NCI-H187 treated with DMSO at 0.1 percent for 48 hours (cell line): ENCODE measurements at places on chromosomes 1 and 21.

DNA sequence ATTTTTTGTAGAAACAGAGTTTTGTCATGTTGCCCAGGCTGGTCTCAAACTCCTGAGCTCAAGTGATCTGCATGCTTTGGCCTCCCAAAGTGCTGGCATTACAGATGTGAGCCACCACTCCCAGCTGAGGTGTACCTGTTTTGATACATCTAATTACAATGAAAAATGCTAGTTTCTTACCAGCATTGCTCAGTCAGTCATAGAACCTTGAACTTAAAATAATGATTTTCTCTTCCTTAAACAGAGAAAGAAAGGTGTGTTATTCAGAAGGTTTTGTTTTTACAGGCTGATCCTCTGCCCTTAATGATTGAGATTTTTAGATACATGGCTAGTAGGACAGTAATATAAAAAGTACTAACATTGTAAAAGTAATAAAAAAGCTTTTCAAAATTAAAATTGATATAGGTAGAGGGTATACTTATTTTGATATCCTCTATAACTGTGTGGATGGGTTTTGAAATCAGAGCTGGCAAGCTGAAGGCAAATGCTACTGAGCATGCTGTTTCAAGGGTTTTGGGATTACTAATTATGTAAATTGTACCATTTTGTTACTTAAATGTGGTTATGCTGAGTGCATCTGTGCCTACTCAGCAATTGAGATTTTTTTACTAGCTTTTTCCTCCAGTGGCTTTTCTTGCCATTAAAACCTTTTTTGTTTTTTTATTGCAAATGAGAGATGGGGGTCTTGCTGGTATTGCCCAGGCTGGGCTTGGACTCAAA is 16.1 kb downstream of the PRRC2C start:
- DNase-seq = no peak

DNA sequence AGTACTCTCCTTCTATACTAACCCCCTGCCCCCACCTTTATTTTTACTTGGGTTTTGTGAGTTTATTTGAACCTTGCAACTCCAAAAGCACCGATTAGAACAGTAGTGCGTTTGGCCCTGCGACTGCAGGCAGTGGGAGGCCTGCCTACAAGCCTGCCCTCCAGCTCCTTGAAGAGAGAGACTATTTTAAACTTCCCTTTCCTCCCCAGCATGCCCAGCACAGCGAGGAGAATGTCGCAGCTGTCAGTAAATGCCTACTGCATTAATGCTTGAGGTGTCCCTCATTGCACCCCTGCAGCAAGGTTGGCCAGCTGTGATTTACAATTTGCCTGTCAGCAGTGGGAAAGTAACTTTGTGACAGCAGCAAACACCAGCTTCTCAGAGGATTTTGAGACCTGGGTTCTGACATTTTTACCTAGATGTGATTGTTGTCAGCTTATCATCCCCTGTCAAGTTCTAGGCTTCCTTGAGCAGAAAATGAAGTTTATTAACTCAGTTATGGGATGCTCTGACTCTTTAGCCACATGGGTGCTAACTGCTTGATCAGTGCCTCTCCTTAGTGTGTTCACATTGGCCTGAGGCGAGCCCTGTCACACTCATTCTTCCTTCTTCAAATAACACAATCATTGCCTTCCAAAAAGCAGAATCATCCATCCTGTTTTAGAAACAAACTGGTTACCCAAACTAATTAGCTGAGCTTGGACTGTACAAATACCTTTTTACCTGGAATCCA is 170.6 kb downstream of the PDE4B start:
- DNase-seq = no peak

DNA sequence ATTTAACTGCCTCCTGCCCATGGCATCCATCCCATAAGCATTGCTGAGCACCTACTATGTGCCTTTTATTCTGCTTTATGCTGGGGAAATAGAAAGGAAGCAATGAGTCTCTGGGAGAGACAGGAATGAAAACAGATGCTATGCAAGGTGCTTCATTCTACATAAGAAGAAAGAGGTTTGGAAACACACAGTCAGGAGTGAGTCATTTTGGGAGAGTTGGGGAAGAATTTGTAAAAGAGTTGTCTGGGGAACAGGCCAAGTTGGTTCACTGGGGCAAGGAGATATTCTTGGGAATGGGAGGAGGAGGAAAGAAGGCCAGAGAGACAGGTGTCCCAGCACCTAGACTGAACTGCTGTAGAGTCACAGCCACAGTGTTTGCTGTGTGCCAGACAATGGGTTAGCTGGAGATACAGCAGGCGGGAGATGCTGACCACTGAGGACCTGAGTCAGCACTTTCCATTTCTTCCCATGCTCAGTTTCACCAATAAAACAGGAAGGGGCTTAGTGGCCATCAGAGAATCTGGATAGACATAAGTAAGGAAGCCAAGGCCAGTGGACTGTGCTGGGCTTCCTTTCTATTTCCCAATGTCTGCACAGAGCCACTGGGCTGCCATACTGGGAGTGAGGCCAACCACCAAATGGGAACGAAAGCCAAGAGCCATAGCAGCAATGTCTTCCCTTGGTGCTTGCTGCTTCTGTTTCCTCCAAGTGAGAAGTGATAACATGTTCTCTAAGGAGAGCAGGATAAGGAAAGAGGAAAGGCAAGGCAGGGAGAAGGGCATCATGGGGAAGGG is 187.7 kb upstream of the USP24 start:
- no peak for DNase-seq

DNA sequence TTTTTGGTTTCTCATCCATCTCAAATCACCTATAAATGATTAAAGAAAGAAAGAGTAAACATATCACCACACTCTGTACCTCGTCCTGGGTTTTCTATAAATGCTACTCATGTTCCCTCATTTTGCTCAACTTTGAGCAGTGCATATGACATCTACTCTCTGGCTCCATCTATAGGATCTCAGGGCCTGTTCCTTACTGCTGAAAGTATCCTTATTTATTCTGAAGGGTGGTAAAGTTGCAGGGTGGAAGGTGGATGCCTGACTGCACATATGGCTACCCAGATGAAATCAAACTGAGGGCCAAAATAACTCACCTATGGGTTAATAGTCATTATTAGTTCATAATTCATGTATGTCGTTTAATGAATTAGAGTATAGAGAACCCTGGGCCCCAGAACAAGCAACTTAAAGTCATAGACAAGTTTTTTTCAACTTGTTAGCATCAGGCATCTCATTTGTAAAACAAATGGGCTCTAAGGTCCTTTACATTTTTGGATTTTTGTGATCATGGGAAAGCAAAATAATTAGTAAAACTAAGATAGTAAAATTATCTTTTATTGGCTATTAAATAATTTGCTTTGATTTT is 46.5 kb downstream of the NCF2 start:
- no peak for DNase-seq

DNA sequence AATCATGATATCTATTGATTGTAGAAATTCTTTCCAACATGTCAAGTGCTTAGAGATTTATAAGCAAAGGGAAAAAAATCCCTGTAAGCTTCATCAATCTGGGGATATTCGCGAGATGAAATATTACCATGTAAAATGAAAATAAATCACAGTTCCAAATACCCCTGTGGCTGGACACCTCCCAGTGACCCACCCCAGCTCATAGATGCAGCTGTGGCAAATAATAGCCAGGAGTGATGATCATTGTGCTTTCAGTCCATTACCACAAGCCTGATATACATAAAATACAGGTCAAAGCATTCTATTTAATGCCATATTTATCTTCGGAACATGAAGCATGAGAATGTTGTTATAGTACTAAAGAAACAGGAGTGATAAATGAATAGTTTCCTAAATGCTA is 274.9 kb upstream of the LRRC7 start:
- DNase-seq = no peak

- no peak for DNase-seq
Measured at GRCh38 chr1:229975047-229975446, 92.0 kb upstream of the GALNT2 start.

DNA sequence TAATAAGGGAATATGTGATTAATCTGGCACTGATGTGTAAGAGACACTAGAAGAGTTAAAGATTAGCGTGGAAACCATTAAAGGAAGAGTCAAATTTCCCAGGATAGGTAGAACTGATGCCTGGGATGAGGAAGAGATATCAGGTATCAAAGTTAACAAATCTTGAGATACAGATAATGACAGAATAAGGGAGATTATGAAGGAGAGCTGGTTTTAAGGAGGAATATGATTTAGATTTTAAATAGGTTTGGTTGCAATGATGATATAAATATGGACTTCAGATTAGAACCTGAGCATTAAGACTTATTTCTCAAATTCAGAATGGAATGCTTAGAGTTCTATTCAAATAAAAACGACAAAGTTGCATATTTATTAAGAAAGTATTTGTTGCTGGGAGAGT is 26.2 kb downstream of the MAGI3 start:
- no peak for DNase-seq
